ENCODE measurements at places on chromosomes 1 and 21.
A peak's percentile ranks its signal among the peaks of the same experiment; 100 is the strongest.

DNA sequence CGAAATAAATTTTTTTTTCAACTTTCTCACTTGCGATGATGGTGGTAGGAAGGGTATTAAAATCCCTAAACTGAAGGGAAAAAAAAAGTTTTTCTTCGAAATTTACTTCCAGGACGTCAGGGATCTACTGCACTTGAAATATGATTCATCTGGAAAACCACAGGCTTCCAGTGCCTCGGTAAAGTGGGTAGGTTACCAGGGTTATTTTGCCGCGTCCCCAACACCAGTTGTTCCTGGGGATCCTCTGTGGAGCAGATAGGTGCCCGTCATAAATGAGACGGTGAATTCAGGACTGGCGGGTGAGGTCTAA is 773 bp downstream of the RABIF start:
- no peak for DNase-seq

GRCh38 chr1:207959910-207960309 is 49.0 kb upstream of the CD34 start:
- DNase-seq = no peak

- DNase-seq = peak; percentile 56
These were observed 546 bp downstream of the ELOVL1 start for GRCh38 chr1:43367026-43367903.

DNA sequence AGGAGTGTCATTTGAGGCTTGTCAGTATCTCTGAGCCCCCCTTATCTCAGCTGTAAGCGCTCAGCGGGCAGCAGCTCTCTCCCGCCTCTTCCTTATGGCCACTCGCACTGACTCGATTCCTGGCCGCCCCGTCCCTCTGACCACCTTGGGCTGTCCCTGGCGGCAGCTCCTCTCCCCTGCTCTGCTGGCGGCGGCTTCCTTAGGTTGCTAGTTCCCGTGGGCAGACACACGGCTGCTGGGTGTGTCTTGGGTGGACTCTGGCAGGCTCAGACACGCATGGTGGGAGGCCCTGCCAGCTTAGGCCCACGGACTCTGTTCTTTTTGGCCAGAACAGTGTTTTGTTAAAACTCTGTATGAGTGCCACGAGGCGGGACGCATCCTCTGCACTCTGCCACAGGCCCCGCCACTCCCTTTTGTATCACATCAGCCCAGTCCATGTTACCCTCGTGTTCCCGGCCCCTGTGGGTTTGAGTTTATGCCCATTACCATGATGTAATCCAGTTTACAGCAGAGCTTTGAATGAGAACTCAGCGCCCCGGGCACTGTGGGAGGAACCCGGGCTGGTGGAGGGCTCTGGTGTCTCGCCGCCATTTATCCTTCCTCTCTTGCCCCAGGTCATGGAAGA is 45.9 kb downstream of the COQ8A start:
- DNase-seq = no peak

GRCh38 chr1:165988275-165988674 is 160.9 kb downstream of the UCK2 start:
- no peak for DNase-seq

GRCh38 chr1:160748878-160749269 is 9.8 kb downstream of the SLAMF7 start:
- no peak for DNase-seq

GRCh38 chr21:46078322-46078977 is 19.5 kb upstream of the COL6A2 start:
- no peak for DNase-seq

DNA sequence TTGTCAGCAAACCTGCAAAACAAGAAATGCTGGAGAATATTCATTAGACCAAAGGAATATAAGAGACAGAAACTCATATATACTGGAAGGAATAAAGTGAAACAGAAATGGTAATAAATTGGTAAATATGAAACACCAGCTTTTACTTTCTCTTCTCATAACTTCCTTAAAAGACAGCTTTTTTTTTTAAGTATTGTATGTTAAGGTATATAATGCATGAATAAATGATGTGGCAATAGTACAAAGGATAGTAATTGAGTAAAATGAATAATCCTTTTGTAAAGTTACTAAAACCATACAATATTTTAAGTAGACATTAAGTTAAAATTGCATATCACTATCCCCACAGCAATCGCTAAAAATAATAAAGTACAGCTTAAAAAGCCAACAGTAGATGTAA is 64.8 kb downstream of the TRIM33 start:
- no peak for DNase-seq

DNA sequence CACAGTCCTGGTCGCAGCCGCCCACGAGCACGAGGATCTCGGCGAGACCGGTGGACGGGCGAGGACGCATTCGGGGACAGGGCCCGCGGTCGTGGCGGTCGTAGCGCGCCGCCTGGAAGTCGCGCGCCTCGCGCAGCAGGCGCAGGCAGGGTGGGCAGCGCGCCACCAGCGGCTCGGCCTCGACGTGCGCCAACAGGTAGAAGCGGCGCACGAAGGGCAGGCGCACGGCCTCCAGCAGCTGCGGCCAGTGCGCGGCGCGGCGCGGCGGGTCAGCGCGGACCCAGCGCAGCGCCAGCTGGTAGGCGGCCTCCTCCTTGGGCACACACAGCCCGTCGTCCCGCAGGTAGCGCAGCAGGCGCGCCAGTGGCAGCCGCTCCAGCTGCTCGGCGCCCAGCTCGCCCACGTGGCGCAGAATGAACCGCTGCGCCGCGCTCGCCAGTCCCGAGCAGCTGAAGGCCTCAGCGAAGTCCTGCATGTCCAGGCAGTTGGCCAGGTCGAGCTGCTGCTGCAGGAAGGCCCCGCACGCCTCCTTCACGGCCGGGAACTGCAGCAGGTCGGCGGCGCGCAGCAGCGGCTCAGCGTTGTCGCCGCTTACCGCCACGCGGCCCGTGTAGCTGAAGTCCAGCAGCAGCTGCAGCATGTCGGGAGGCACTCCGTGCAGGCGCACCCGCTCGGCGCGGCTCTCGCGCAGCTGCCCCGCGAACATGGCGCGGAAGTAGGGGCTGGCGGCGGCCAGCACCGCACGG is 573 bp downstream of the KLHL21 start:
- DNase-seq = no peak

GRCh38 chr21:15135867-15136629 is 71.2 kb upstream of the NRIP1 start:
- no peak for DNase-seq

GRCh38 chr1:82265436-82265835 is 464.7 kb downstream of the ADGRL2 start:
- DNase-seq = no peak

- DNase-seq = no peak
These were observed 19.0 kb upstream of the CYP4A11 start for GRCh38 chr1:46960250-46960649.

DNA sequence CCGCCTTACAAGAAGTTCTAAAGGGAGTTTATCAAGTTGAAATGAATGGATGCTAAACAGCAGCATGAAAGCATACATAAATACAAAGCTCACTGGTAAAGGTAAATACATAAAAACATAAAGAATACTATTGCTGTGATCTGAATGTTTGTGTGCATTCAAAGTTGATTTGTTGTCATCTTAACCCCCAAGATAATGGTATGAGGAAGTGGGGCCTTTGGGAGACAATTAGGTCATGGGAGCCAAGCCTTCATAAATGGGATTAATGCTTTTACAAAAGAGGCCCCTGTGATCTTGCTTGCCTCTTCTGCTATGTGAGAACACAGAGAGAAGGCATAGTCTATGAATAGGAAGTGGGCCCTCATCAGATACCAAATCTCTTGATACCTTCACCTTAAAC is 209.0 kb upstream of the SAMSN1 start:
- DNase-seq = no peak

DNA sequence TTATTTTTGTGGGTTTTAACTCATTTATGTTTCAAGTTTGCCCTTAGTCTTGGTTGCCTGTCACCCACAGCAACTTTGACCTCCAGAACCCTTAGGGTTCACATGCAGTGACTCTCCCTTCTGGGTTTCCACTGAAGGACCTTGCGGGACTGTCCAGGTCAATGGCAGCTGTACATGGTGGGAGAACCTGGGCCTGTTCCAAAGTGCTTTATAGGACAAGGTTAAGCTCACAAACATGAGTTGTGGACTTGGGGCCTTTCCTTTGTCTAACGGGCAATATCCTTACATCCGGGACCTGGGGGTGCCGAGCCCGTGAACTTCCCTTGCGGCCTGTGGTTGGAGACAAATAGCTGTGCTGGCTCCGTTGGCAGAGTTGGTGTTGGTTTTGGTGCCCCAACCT is 77.8 kb downstream of the CD58 start:
- DNase-seq = no peak

DNA sequence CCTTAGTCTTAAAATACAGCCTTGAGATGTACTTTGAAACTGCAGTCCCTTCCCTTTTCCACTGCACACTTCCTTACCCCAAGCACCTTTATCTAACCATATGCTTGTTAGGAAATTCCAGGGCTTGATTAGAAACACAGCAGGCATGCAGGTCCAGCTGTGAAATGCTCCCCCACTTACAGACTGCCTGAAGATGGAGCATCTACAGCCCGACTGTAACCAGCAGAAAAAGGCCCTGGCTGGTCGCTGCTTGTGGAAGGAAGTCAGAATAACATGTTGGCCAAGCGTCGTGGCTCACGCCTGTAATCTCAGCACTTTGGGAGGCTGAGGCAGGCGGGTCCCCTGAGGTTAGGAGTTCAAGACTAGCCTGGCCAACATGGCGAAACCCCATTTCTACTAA is 37.2 kb downstream of the VN1R5 start:
- no peak for DNase-seq

DNA sequence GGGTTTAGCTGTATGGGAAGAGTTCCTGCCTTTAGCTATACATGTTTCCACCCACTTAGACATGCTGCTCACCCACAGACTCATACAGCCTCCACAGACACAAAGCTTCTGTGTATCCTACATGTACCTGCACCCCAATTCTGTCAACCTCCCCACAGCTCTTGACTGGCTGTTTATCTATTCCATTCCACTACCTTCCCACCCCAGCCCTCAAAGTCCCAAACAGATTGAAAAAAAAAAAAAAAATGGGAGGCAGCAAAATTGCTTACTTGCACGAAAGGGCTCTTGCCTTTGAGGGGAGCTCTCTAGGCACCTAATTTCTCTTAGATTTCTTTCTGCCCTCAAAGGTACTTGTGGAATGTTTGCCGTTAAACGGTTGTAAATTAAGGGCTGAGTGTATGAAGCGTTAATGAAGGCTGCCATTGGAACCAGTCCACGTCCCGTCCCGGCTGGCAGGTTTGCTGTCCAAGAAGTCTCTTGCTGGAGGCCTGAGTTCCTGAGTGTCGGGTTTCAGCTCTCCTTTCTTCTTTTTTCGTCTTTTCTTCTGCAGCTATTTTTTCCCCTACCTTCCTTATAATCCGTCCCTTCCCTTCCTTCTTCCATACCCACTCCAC is 43.6 kb downstream of the PBX1 start:
- peak; percentile 81 for DNase-seq

- no peak for DNase-seq
These were observed 6.5 kb upstream of the NPL start for GRCh38 chr1:182783068-182783467.

GRCh38 chr1:24193046-24193445 is 6.0 kb upstream of the IFNLR1 start:
- no peak for DNase-seq

DNA sequence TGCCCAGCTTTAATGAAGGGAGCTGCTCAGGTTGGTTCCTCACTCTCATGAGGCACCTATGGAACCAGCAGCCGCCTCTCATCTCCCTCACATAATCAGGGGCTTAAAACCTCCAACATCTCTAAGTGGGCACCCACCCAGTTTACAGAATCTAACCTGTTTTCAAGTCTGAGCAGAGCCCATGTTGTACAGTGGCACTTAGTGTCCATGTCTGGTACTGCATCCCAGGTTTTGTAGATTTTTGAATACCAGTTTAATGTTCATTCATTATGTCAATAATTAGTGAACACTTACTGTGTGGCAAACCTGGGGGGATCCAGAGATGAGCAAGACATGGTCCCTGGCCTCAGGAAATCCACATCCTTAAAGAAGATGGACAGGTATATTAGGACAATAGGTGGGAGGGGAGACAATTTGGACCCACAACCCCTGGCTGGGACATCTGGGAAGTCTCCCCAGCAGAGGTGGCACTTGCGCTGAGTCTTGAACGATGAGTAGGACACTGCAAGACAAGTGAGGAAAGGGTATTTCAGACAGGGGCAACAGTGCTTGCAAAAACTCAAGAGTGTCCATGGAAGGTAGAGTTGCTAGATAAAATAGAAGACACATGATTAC is 83.3 kb downstream of the LACTBL1 start:
- no peak for DNase-seq

DNA sequence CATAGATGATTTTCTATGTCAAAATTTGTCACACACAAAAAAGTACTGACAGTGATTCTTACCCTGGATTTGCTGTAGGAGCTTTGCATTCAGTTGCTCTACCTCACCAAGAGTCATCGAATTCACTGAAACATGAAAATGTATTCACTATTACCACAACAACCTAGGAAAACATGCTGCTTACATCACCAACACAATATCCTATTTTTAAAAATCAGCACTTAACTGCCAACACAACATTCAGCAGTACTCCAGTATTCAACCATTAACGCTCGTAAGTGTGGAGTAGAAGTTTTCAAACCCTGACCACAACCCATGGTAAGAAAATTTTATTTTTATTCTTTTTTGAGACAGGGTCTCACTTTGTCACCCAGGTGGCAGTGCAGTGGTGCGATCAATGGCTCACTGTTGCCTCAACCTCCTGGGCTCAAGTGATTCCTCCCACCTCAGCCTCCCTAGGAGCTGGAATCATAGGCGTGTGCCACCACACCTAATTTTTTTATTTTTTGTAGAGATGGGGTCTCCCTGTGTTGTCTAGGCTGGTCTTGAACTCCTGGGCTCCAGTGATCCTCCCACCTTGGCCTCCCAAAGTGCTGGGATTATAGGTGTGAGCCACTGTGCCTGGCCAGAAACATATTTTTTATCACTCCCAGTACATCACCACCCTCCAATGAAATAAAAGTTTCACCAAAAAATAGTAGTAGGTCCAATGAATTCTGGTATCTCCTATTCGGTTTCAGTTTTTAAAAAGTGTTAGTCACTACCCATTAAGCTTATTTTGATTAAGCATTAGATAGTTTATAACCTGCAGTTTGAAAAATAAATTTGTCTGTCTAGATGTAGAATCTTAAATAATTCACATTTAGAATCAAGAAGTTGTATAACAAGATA is 23.8 kb downstream of the C21orf91 start:
- DNase-seq = no peak

GRCh38 chr1:1136547-1137230 is 20.8 kb upstream of the C1orf159 start:
- DNase-seq = peak; percentile 93

- no peak for DNase-seq
These were observed 82.8 kb downstream of the UBIAD1 start for GRCh38 chr1:11355559-11356475.

- DNase-seq = no peak
These were observed 57.3 kb downstream of the NFASC start for GRCh38 chr1:204927673-204928641.
